ENCODE measurements at places on chromosomes 16 and 17.

DNA sequence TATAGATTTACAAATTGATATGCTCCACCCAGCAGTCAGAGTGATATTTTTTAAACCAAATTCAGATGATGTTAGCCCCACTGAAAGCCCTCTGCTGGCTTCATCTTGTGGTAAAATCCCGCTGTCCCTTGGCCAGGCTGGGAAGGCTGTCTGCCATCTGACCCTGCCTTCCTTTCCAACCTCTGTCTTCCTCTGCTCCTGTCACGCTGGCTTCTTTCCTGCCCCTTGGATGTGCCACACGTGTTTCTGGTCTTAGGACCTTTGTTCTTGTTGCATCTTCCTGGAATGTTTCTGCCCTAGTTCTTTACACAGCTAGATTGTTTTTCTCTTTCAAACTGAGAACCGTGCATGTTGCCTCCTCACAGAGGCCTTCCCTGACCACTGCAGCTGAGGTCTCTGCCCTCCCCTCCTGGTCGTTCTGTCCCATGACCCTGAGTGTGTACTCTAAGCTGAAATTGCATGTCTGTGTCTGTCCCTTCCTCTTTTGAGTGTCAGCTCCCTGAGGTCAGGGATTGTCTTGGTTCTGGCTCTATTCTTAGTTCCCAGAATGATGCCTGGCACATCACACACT lies 11.4 kb downstream of the NT5M start:
- no peak for DNase-seq

DNA sequence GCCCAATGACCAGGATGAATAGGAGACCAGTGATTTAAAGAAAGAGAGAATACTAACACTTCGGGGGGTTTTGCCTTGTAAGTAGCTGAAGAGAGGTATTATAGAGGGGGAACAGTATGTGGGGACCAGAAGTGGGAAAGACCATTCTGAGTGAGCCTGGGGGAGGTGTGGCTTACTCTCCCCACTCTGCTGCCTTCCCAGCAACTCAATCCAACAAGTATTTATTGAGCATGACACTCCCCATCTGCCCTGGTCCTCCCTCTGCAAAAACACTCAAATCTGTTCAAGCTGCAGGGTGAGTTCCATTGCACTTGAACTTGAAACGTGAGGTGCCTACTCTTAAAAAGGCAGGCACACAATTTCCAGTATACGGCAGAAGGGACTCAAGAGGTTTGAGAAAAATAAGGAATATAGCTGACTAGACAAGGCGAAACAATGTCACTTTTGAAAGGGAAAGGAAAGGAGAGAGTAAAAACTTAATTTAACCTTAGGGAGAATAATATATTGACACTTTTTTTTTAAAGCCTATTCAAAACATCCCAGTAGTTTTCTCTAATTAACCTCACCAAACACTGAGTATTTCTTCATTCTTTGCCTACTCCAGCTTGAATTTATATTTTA lies 8.2 kb downstream of the FAM117A start:
- no peak for DNase-seq

- DNase-seq, result no peak
Measured at GRCh38 chr17:35154196-35155165, 6.9 kb downstream of the UNC45B start.

- DNase-seq, result no peak
Measured at GRCh38 chr17:45702666-45703266, 81.4 kb upstream of the CRHR1 start.

- DNase-seq, result no peak
Measured at GRCh38 chr16:60458255-60458654, 1578.0 kb downstream of the CDH8 start.

- DNase-seq, result no peak
Measured at GRCh38 chr16:70681382-70682238, 4.2 kb downstream of the MTSS2 start.

GRCh38 chr17:2635675-2636074 lies 42.2 kb downstream of the PAFAH1B1 start:
- no peak for DNase-seq

DNA sequence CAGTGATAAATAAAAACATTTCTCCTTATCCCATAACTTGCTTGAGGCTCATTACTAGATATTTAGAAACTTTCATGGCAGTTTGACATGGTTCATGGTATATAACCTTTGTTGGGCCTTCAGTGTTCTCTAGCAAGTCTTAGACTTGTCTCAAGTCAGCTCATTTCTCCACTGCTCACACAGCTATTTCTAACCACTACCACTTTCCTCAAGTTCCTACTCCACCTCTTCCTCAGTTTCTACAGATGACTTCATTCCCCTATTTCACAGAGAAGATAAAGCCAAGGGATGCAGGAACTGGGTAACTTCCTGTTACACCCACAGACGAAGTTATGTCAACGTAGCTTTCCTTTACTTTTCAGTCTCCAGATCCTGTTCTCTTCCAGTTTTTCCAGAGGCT lies 23.2 kb downstream of the NLK start:
- DNase-seq, result no peak

DNA sequence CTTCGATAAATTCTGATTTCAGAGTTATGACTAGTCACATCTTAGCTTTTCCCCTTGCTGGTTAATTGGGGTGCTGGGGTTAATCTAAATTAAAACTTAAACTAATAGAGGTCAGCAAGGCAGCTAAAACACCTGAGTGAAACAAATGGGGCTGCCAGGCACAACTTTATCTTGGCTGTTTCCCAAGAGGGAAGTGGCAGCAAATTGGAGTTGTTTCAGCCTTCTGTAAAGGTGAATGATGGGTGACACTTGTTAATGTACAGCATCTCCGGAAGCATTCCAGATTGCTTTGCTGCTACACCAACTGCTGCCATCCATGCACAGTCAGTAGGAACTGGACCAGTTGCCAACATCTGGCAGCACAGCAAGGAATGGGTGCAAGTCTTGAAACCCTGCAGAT lies 43.9 kb downstream of the AATF start:
- no peak for DNase-seq

DNA sequence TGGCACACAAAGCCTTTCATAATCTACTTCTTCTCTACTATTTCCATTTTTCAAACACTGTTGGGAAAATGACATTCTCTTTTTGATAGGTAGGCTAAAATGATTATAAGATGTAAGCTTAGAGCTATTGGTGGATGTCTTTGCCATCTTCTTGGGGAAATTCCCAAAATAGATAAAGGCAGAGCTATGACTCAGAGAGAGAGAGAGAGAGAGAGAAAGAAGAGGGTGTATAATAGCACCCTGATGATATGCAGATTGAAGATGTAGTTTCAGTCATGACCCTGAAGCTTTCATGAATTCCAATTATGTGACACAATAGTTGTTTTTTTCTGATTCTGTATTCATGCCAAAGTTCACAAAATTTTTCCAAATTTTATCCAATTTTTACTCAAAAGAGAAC lies 529.1 kb downstream of the HS3ST4 start:
- DNase-seq, result no peak

- no peak for DNase-seq
Measured at GRCh38 chr16:12462426-12463280, 341.0 kb downstream of the CPPED1 start.

GRCh38 chr17:79919164-79919585 lies 79.9 kb upstream of the CBX4 start:
- no peak for DNase-seq

DNA sequence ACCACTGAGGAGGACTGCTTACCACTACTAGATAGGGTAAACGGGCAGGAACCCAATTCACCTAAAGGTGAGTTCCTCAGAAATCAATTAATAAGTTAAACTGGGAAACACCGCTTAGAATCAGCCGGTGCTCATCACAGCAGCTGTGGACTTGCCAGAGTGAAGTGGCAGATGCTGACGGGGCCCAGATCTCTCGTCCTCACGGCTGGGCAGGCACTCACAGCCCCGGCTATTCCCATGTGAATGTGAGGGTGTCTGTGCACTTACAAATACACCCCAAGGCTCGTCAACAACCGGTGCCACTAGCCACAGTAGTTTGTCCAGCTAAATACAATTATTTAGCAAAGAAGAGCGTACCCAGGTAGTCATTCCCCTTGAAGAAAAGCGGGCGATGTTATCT lies 29.7 kb downstream of the MBTPS1 start:
- DNase-seq, result no peak

GRCh38 chr17:69884846-69885245 lies 190.2 kb upstream of the KCNJ16 start:
- no peak for DNase-seq

GRCh38 chr16:78503602-78504001 lies 404.1 kb downstream of the WWOX start:
- no peak for DNase-seq

GRCh38 chr17:83058266-83058798 lies 21.1 kb upstream of the METRNL start:
- peak; percentile 44 for DNase-seq

- DNase-seq, result peak; percentile 69
Measured at GRCh38 chr17:27520491-27521185, 64.4 kb downstream of the KSR1 start.

DNA sequence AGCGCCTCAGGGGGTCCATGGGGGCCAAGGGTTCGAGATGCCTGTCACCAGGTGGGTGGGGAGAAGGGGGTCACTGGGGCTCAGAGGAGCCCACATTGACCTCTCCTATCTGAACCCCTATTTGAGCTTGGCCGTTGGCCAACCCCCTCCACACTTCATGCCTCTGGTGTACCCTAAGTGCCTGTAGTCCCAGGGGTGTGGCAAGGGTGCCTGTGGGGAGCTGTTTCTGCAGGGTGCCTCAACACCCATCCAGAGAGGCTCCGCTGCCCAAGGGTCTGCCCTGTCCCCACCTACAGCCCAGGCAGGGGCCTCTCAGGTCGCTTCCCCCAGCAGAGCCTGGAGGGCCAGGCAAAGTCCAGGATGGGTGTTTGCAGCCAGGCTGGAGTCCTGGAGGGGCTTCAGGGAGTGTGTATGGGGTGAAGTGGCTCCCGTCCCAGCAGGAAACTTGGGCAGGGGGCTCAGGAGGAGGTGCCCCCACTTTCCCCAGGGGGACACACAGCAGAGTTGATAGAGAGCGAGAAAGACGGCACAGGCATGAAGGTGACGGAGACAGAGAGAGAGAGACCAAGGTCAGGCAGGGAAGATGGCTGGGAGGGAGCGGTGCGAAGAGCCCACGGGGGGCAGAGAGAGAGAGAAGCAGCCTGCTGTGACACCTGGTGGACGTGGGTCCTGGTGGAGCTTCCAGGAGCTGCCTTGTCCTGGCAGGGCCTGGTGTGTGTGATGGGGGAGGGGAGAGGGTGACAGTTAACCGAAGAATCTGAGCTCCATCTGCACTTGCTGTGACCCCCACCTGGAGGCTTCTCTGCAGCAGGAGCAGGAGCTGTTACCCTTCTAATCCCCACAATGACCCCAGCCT lies at the start of gene SEPTIN12:
TSS of gene SEPTIN12 (minus strand) at position 719 of the 856 bp plus-strand sequence. CDS start at position 19, 700 bp downstream.
- DNase-seq, result no peak

DNA sequence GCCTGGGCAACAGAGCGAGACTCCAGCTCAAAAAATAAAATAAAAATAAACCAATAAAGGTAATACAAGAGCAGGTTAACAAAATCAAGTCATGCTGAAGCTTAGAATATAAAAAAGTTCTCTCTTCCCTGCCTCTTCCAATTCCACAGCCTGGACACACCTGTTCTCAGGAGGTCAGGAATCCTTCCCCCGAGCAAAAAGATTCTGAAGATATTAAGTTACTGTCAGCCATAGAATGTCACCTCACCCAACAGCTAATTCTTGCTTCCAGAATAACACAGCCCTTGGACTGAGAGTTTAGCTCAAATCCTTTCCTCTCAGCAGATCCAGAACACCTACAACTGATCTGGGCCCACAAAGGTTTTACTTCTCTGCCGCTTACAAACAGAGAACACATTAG lies 27.1 kb downstream of the SLC39A11 start:
- DNase-seq, result no peak

DNA sequence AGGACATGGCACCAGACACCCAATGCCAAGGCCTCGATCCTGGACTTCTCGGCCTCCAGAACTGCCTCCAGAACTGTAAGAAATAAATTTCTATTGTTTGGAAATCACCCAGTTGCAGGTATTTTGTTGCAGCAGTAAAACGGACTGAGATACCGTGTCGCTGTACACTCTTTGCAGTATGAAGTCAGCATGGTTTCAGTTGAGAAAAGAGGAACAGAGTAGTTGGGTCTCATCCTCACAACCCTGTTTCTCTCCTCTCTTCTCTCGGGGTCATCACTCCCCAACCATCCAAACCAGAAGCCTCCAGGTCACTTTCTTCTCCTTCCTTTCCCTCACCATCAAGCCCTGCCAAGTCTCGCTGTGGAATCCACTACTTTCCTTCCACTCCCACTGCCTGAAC lies 77.8 kb downstream of the ADCY9 start:
- no peak for DNase-seq

- DNase-seq, result peak; percentile 55
Measured at GRCh38 chr16:19710191-19710908, 7.7 kb downstream of the KNOP1 start.

DNA sequence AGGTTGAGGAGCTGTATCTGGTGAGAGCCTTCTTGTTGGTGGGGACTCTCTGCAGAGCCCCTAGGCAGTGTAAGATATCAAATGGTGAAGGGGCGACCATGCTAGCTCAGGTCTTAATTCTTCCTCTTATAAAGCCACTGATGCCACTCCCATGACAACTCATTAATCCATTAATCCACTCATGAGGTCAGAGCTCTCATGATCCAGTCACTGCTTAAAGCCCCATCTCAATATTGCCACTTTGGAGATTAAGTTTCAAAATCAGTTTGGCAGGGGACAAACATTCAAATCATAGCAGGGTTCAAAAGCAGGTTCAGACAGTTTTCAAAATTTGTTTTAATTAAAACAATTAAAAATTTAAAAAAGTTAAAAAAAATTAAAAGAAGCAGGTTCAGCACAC lies 13.1 kb upstream of the SPECC1 start:
- no peak for DNase-seq

DNA sequence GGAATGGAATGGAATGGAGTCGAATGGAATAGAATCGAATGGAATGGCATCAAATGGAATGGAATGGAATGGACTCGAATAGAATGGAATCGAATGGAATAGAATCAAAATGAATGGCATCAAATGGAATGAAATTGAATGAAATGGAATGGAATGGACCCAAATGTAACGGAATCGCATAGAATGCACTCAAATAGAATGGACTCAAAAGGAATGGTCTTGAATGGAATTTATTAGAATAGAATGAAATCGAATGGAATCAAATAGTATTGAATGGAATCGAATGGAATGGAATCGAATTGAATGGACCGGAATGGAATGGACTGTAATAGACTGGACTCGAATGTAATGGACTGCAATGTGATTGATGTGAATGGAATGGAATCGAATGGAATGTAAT lies 501.4 kb upstream of the WSB1 start:
- no peak for DNase-seq
